ENCODE measurements at places on chromosomes 5 and 9. TPM values are rescaled to one million over a fixed set of nuclear protein-coding genes. Genes with fewer than 3 reads are reported as not detected.

Gene SLC6A3
- not detected for total RNA-seq

Gene PHF19
- 20.1 TPM for total RNA-seq

Gene CXCL14
- not detected for total RNA-seq

Gene GBA2
- 18.2 TPM for total RNA-seq

Gene GTF2H2C
- total RNA-seq: 13.3 TPM

Data from pericardium fibroblast (primary cell).